ENCODE measurements at places on chromosomes 3 and 15. TPM values are rescaled to one million over a fixed set of nuclear protein-coding genes. Genes with fewer than 3 reads are reported as not detected.

Gene RLBP1
- not detected for total RNA-seq

Gene MYNN
- 23.4 TPM for total RNA-seq

Gene GRAMD1C
- total RNA-seq: 2.8 TPM

Gene FOXB1
- not detected for total RNA-seq

Gene NR2E3
- total RNA-seq: not detected

Gene CISH
- total RNA-seq: 5.9 TPM

Gene HDAC11
- 8.4 TPM for total RNA-seq

Gene CCDC80
- total RNA-seq: 27.1 TPM

Gene TRPC1
- 7.9 TPM for total RNA-seq

Gene FETUB
- total RNA-seq: 5.7 TPM

Gene TGM5
- total RNA-seq: not detected
